ENCODE measurements at places on chromosomes 5 and 9.

- DNase-seq = peak; percentile 1
Observed at GRCh38 chr9:69546265-69546664, 125.9 kb downstream of the APBA1 start.

DNA sequence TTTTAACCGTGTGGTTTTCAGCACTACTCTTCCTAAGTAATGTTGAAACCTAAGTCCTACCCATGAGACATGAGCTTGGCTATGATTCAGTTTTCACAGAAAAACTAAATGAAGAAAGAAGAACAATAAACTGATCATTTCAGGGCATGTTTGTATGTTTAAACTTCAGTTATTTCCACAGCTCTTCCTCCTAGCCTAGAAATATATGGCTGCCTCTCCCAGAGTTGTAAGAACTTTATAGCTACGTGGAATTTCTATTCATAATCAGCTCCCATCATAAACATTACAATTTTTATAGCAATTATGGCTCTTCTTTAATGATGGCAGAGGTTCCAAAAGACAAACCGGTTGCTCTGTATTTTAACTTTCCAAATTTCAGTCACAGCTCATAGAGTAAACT lies 314.7 kb upstream of the ADAMTSL1 start:
- DNase-seq = no peak

- DNase-seq = no peak
Observed at GRCh38 chr9:93304574-93305496, 120.9 kb downstream of the WNK2 start.

DNA sequence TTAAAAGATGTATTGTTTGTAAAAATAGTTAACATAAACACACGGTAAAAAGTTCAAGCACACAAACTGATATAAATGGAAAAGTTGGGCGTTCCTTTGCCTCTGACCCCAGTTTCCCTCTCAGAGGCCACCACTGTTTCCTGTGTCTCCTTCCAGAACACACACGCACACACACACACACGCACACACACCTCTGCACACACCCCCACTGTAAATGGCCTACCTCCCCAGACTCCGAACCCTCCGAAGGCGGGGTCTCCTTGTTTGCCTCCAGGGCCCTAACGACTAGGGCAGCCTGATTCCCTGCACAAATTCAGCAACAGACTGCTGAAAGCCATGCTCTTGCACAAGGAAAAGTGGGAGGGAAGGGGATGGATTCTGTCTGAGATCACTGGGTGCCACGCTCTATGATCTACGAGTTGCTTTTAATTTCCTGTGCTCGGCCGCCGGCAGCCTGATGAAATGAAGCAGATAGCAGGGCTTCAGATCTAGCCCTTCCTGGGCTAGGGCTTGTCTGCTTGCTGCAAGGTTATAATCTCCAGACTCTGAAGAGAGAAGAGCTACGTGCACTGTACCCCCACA lies 184.0 kb upstream of the IL12B start:
- no peak for DNase-seq

GRCh38 chr5:134851307-134851923 lies 5.6 kb downstream of the C5orf24 start:
- no peak for DNase-seq

DNA sequence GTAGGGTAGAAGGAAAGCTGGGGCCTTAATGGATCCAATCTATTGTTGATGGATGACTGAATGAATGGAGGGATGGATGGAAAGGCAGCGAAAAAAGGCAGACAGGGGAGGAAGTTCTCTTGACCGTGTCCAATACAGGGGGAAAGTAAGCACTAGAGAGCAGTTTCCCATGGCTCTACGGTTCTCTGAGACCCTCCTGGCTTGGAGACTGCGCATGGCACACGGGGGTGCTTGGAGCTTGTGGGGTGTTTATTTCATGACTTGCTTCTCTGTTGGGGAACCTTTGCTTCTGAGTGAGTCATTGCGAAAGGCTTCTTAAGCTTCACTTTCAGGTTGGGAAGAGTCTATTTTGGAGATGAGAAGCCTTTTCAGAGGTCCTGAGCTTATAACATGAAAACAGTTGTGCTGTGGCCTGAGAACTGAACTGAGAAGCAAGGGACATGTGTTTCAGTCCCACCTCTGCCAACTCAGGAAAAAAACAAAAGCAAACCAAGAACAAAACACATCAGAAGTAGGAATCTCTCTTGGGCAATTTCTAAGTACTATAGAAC lies 12.8 kb upstream of the TEX48 start:
- DNase-seq = no peak
